Fibroblast of the aortic adventitia (primary cell): ENCODE measurements at places on chromosomes 1 and 21. TPM values are rescaled to one million over a fixed set of nuclear protein-coding genes. Genes with fewer than 3 reads are reported as not detected.

- DNase-seq, result peak; percentile 16
Measured at GRCh38 chr1:32273391-32274208, 18.3 kb upstream of the HDAC1 start.

DNA sequence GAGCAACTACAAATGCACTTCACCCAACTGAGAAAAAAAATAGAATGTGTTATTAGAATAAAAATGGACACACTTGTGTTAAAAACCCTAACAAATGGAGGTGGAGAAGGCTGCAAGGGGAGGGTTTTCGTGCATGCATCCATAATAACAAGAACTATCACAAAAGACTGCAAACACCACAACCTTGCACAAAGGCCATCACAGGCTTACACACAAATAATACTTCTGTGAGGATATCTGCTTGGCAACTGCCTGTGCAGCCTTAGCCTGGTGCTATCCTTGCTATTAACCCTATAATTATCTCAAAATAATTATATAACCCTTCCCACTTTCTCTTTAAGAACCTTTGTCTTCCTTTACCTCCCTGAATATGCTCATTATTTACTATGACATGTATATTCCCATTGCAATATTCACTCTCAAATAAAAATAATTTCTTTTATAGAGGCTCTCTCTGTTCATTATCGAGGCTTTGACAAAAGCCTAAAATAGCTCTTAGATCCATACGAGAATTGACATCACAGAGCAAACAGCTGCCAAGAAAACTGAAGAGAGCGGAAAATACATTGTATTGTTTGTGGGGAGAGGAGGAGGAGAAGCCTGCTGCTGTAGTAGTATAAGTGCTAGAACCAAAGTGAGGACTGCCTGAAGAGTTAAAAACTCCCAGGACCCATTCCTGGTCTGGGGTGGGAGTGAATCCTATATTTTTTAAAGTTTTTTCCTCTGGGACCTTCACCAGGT is 1768.7 kb downstream of the BRINP3 start:
- peak; percentile 16 for DNase-seq

GRCh38 chr1:57214951-57215575 is 208.8 kb downstream of the DAB1 start:
- no peak for DNase-seq

The MNDA gene
- total RNA-seq, result not detected in 2 replicates

DNA sequence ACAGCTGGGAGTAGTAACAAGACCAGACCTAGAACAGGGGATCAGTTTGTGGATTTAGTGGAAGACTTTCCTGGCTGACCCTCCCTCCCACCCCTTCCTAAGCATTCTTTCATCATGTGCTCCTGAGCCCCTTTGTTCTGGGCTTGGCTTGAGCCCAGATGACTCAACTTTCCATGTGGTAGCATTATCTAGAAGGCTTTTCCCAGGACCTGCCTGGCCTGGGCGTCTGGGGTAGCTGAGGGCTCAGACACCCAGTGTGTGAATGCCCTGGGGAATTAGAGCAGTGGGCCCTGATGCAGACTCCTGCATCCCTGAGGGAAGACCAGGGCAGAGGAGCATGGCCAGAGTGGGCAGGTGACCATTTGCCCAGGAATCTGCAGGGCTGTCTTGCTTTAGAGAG is 44.1 kb upstream of the TSPAN2 start:
- DNase-seq, result peak; percentile 71

The TNFSF18 gene
- 0.09 and 0.65 TPM in 2 replicates for total RNA-seq

GRCh38 chr1:173212952-173213491 is 5.9 kb upstream of the TNFSF4 start:
- no peak for DNase-seq

- no peak for DNase-seq
Measured at GRCh38 chr1:156860628-156861423, at the start of gene NTRK1. Gene NTRK1, plus strand, starts transcription at chr1:156860865. Its CDS starts 70 bp downstream, at chr1:156860935.

DNA sequence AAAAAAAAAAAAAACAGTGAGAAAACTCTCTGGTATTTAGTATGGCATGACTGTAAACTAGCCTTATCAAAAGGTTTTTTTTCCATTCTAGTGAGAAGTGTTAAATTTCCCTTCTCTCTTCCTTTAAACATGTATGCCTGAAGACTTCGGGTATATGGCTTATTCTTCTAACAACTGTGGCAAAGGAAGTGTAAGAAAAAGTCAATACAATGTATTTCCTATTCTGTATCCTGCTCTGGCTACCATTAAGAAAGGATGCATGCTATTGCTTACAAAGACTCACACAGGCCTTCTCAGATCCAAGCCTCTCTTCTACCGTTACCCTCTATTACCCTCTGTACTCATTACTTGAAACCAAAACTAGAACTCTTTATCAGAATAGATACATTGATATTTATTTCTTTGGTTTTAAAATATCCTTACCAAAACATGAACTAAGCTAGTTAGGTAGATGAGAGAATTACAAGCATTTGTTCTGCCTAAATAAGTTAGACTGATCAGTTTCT is 8.4 kb downstream of the CEPT1 start:
- no peak for DNase-seq

DNA sequence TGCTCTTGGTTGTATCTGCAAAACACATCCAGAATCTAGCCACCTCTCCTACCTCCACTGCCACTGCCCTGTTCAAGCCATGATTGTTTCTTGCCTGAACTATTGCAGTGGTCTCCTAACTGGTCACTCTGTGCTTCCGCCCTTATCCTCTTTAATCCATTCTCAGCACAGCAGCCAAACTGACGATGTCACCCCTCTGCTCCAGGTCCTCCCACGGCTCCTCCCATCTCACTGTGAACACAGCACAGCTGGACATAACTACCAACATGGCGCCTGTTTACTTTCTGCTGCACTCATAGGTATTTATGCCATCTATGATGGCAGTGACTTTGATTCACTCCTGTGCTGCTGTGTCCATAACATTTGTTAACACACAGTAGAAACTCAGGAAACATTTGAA is 406.7 kb downstream of the DISC1 start:
- DNase-seq, result no peak

The FNDC5 gene
- 0.41 and 0.99 TPM in 2 replicates for total RNA-seq

The ATP8B2 gene
- 58.3 and 231 TPM in 2 replicates for total RNA-seq

The RNU1-4 gene
- total RNA-seq, result under 0.01 and 2,882 TPM in 2 replicates

The CD5L gene
- total RNA-seq, result not detected in 2 replicates

DNA sequence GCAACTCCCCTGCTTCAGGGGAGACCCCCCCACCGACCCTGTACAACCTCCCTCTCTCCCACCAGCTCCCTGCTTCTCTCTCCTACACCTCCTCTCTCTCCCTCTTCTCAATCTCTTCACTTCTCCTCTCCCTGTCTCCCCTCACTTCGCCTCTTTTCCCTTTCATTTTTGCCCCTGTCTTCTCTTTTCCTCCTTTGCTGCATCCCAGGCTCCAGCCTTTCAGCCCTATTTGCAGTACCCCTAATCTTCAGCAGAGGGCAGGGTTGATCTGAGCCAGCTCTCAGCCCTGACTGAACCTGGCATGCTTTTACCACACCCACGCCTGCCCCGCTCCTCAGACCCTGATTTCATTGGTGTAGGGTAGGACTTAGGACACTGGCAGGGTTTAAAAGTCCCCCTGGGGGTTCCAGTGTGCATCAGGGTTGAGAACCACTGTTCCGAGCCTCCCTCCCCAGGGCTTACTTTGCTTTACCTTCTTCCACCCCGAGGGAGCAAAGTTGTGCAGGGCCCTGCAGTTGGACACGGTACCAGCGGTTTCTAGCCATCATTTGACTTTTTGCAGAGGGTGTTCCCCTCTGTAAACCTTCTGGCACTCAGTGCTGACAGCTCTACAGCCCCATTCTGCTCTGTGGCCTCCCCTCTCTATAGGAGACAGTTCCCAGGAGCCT is 67.3 kb upstream of the CNTN2 start:
- peak; percentile 46 for DNase-seq

GRCh38 chr1:34292472-34292871 is 115.8 kb downstream of the C1orf94 start:
- no peak for DNase-seq

The ADAMTS4 gene
- total RNA-seq, result 1.1 and 3.1 TPM in 2 replicates

- DNase-seq, result no peak
Measured at GRCh38 chr1:41611932-41612450, 127.5 kb upstream of the EDN2 start.

The PCP4L1 gene
- total RNA-seq, result not detected in 2 replicates

The OSCP1 gene
- total RNA-seq, result 2.7 and 8.7 TPM in 2 replicates

The CR1L gene
- total RNA-seq, result not detected in 2 replicates

The AMPD1 gene
- not detected in 2 replicates for total RNA-seq

GRCh38 chr1:22619798-22620197 is 16.6 kb upstream of the C1QA start:
- no peak for DNase-seq

DNA sequence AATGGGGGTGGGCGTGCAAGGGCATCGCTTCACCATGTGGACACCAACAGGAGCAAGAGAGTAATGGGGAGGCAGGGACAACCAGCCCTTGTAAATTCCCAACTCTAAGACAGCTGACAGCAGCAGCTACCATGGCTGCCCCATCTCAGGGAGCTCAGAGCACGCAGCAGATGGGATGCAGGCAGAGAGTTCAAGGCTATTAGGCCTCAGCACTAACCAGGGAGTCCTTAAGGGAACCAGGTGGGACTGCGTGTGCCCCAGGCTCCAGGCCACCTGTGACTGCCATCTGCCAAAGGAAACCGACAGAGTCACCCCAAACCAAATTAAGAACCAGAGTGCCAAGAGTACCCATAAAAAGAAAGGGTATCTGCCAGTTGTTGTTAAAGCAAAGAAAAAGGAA is 33.7 kb upstream of the PRDM2 start:
- no peak for DNase-seq

The RNF187 gene
- total RNA-seq, result 39.8 and 78.7 TPM in 2 replicates

DNA sequence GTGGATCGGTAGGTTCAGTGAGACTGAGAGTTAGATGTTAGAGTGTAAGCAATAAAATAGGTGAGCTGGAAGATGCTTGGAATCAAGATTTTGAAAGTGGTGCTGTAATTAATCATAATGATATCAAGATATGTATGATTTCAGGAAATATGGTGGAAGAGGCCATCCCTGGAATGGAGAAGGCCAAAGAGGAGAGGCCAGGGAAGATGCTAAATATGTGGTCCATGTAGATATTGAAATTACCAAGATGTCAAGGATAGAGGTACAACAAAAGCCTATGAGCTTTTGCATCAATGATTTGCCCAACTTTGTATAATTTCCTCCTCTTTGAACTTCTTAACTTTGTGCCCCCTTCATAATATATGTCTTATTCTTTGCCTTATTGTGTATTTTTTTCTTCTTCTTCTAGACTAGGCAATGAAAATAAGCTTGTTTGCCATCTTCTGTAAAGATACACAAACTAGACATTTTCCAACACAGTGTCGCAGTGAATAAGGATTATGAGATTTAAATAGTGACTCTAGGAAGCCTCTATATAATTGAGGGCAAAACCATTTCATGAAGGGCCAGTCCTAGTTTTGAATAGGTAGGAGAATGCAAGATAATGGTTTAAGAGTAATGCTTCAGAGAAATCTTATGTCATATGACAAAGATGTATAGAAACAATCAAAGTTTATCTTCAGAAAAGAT is 8.9 kb downstream of the PTGS2 start:
- peak; percentile 10 for DNase-seq

GRCh38 chr1:209531006-209531405 is 52.5 kb upstream of the CAMK1G start:
- DNase-seq, result no peak

- no peak for DNase-seq
Measured at GRCh38 chr1:184747089-184747955, 7.3 kb downstream of the EDEM3 start.

The PIGK gene
- total RNA-seq, result 20.0 and 34.3 TPM in 2 replicates

- no peak for DNase-seq
Measured at GRCh38 chr1:9891207-9891606, 18.9 kb downstream of the CTNNBIP1 start.

DNA sequence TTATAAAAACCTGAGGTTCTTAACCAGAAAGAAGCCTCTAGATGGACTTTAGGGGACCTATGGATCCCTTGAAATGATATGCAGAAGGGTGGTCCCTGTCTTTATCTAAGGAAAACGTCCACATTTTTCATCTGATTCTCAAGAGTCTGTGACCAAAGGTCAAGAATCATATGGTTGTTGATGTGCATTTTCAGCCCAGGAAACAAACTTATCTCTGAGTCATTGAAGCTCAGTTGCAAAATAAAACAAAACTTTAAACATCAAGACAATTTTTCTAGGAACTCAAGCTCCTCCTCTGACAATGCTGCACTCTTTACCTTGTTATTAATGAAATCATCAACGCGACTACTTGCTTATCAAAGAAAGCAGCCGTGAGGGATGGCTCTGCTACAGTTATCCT is 83.3 kb downstream of the TIAM1 start:
- DNase-seq, result peak; percentile 37

DNA sequence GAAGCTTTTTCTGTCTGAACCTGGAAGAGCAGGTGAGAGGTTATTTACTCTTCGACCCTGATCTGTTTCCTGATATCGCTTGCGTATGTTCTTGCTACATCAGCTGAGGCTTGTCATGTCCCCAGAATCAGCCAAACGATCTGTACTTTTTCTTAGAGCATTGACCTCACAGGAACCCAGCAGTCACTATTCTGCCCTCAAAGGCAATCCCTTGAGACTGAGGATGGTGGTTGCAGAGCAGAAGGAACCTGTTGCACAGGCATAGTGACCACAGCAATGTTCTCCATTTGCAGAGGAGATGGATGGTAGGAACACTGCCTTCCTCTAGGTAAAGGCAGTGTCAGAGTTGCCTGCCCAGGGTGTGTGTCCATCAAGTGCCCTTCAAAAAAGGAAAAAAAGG is 11.3 kb upstream of the LACTBL1 start:
- DNase-seq, result no peak

The TSPAN2 gene
- total RNA-seq, result 0.18 and 2.5 TPM in 2 replicates

DNA sequence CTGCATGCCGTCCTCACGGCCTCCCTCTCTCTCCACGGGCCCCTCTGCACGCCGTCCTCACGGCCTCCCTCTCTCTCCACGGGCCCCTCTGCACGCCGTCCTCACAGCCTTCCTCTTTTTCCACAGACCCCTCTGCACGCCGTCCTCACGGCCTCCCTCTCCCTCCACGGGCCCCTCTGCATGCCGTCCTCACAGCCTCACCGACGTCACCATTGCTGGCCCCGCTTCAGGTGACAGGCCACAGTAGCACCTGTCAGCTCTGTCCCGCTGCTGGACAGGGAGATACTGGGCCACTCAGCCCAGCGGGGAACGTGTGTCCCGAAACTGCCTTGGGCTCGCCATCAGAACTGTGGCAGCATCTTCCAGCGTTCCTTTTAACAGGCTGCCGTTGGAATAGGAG is 82.8 kb upstream of the COL6A1 start:
- no peak for DNase-seq
